ENCODE measurements at places on chromosomes 11 and 22. TPM values are rescaled to one million over a fixed set of nuclear protein-coding genes. Genes with fewer than 3 reads are reported as not detected.

The HEPACAM gene
- total RNA-seq, result under 0.01 TPM

The PITPNM1 gene
- 6.3 TPM for total RNA-seq

The TRPC6 gene
- total RNA-seq, result 27.6 TPM

The VPREB1 gene
- not detected for total RNA-seq

The SYCE3 gene
- total RNA-seq, result not detected

The SIPA1 gene
- 54.0 TPM for total RNA-seq

The KLHDC7B gene
- total RNA-seq, result not detected

The OVOL1 gene
- not detected for total RNA-seq

The BET1L gene
- 14.3 TPM for total RNA-seq

The MRGPRX4 gene
- total RNA-seq, result 0.51 TPM

The EXPH5 gene
- under 0.01 TPM for total RNA-seq

The SLC17A6 gene
- total RNA-seq, result not detected

The TREH gene
- total RNA-seq, result not detected

The SOX6 gene
- under 0.01 TPM for total RNA-seq

The RAG1 gene
- 1.0 TPM for total RNA-seq

The RIMBP3C gene
- total RNA-seq, result 0.13 TPM

The CHRDL2 gene
- 0.26 TPM for total RNA-seq

The TMPRSS5 gene
- total RNA-seq, result 0.13 TPM

The EPS8L2 gene
- total RNA-seq, result 3.0 TPM

The MUC5AC gene
- total RNA-seq, result not detected

The OR10D3 gene
- not detected for total RNA-seq

The LINC01488 gene
- not detected for total RNA-seq

The TENM4 gene
- total RNA-seq, result 0.13 TPM

The C11orf87 gene
- not detected for total RNA-seq

The ZNF214 gene
- 0.38 TPM for total RNA-seq

The VWA5A gene
- 3.6 TPM for total RNA-seq

The IFITM10 gene
- total RNA-seq, result 0.39 TPM

The PRDX5 gene
- 224 TPM for total RNA-seq

The PPME1 gene
- total RNA-seq, result 22.3 TPM

The TBCEL gene
- 19.3 TPM for total RNA-seq

The TSG101 gene
- total RNA-seq, result 43.9 TPM

The PHOX2A gene
- total RNA-seq, result not detected

The UBQLN3 gene
- not detected for total RNA-seq

Measured in dermis microvascular lymphatic vessel endothelial cell (primary cell).